Activated CD4-positive, alpha-beta memory T cell treated with anti-CD3 and anti-CD28 coated beads, Interleukin-2, amount 10 ng/mL, durations not matched to agents 7 days and 5 days (primary cell): ENCODE measurements at places on chromosomes 5 and 9.

GRCh38 chr5:34610546-34610945, 45.6 kb upstream of the RAI14 start:
- no peak for DNase-seq

DNA sequence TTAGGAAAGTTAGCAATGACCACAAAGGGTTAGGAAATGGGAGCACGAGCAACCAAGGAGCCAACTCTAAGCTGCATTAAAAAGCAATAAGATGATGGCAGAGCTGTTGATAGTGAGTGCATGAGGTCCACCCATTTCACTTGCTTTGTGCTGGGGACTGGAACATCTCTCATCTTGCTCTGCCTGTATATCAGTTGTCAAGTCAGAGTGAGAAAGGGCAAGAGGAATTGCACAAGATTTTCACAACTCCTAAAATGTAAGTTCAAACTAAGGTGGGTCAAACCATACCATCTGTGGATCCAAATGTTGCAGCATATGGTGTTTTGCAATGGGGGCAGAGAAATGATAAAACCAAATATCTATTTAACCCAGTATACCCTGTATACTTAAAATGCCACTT, 2.8 kb upstream of the ESM1 start:
- no peak for DNase-seq

DNA sequence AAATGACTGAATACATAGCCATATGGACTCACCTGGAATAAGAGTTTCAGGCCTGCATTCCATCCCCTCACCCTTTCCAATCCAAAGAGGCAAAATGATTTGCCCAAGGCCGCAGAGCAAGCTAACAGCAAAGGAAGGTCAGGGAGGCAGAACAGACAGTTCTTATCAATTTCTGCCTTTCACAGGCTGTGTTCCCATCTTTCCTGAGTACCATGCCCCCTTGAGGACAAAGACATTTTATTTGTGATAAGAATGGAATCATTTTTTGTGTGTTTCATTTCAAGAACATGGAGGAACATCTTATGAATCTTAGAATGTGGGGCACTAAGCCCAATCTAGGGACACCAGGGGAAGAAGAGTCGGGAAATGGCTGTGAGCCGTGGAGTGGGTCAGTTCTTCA, 13.9 kb downstream of the LHFPL2 start:
- no peak for DNase-seq

- no peak for DNase-seq
These were observed 50.4 kb upstream of the ARAP3 start for GRCh38 chr5:141732417-141732816.

GRCh38 chr5:5158472-5158895, 18.4 kb downstream of the ADAMTS16 start:
- no peak for DNase-seq

GRCh38 chr9:130995086-130996011, 13.6 kb upstream of the LAMC3 start:
- no peak for DNase-seq

DNA sequence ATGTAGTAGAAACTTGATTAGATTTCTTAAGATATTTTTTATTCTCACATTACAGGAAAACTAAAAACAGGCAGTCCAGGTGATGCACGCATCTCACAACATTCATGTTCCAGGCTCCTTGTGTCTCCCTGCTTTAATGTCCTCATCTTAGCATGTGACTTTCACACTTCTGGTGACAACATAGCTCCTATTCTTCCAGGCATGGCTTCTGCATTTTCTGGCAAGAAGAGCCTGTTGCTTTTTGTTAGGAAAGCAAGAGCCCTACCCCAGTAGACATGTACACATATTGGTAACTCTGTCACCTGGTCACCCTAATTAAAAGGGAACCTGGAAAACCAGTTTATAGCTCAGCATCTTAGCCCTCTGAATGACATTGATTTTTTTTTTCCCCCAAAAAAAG, 92.5 kb downstream of the PPIC start:
- DNase-seq = no peak

DNA sequence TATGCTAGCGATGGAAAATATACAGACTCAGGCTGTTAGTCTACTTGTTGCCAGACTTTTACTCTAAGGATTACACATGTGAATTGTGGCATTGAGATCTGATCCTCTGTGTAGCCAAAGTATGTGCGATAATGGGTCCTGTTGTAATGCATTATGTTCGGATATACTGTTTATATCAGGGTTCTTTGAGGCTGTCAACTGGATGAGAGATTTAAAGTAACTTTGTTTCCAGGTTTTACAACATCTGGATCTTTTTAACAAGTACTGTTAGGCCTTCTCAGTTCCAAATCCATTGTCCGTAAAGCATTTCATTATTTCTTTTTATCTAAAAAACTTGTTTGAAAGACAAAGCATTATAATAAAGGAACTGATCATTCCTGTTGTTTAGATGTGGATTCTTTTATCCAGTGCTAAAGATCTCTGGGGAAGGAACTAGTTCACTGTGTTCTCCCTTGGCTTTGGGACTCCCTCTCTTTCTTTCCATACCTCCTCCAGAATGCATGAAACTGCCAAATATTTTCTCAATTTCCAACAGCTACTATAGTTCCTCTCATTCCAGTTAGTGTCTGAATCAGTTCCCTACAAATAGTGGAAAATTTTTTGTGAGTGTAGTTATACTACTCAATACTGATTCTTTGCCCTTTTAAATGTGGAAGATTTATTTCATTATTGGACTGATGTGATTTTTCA, 68.8 kb downstream of the HACD4 start:
- no peak for DNase-seq

DNA sequence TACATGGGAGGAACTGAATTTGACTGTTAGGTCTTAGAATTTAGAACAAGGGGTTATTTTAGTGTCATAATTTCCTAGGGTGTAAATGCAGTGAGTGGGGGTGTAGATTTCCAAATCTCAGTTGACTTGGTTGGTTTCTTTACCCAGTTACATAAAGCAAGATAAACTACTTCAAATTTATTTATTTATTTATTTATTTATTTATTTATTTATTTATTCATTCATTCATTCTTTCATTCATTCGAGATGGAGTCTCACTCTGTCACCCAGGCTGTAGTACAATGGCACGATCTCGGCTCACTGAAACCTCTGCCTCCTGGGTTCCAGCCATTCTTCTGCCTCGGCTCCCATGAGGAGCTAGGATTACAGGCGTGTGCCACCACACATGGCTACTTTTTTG, 200.4 kb downstream of the SLF1 start:
- no peak for DNase-seq

DNA sequence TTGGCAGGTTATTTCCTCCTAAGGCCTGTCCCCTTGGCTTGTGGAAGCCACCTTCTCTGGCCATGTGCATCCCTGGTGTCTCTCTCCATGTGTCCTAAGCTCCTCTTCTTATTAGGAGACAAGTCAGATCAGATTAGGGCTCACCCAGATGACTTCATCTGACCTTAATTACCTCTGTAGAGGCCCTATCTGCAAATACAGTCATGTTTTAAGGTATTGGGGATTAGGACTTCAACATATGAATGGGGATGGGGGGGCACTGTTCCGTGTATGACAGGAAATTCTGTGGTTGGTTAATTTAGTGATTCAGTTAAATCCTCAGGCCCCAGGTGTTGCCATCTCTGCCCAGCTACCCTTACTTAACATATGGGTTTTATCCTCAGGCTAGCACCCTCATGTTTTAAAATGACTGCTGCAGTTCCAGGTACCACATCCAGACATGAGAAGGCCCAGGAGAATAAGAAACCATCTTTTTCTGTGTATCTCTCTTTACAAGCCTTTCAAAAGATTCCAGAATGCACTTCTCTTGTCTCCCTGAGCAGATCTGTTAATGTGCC, 51.9 kb upstream of the RAI14 start:
- no peak for DNase-seq

DNA sequence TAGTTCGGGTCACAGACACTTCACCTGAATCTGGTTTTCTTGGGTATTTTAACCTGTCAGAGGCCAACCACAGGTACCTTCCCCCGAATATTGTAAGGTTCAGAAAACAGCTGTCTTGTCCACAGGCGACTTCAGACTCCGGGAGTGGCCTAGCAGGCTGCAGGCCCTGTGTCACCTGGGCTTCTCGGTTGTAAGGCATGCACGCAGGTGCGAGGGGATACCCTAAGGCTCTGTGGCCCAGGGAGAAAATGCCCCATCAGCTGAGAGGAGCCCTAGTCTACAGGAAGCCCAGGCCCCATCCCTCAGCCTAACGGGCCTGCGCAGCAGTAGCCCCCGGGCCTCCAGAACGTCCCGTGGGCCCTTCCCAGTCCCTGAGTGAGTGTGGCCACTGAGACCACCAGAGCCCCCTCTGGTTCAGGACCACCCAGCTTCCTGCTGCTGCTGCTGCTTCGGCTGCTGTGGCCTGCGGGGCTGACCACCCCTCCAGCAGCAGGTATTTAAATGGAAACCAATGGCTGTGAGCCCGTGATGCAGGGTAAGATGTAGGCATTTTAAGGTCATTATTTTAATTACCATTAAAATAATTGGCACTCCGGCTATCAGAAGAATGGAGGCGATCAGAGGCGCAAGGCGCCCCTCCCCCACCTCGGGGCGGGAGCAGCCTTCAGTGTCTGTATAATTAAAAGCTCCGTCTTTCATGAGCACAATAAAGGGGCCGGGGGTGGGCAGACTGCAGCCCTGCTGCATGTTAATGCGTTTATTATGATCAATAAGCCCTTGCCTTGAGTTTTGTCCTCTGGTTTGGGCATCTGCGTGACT, 65.4 kb downstream of the PSMB7 start:
- DNase-seq = no peak

DNA sequence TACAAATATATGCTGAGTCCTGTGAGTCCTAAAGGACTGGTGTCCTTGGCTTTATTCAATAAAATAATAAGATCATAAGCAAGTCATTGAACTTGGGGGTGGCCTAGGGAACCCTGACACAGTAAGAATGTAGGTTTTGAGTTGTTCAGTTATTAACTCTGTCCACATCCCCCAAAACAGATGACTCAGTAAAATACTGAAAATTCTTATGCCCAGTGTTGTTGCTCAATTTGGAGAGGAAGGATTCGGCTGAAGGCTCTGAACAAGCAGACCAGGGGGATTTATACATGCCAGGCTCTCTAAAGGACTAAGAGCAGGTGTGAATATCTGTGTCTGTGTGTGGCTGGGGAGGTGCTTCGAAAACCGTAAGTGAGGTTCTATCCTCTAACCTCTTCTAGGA, 173.7 kb downstream of the RMI1 start:
- no peak for DNase-seq

DNA sequence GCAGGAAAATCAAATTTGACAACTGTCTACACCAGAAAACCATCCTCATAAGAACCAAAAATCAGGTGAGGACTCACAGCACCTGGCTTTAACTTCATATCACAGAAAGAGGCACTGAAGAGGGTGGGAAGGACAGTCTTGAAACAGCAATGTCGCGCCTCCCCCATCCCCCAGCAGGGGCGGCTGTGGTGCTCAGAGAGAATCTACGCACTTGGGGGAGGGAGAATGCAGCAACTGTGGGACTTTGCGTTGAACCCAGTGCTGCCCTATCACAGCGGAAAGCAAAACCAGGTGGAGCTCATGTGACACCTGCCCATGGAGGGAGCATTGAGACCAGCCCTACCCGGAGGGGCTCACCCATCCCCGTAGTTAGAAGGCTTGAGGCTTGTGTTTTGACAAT, 191.8 kb downstream of the MSX2 start:
- DNase-seq = no peak

- no peak for DNase-seq
These were observed 62.4 kb downstream of the HMHB1 start for GRCh38 chr5:143874312-143874711.

- DNase-seq = no peak
These were observed 609.5 kb upstream of the RGMB start for GRCh38 chr5:98163796-98164493.

- DNase-seq = no peak
These were observed 208.8 kb upstream of the TAS2R1 start for GRCh38 chr5:9838916-9839315.
